Stimulated activated naive B cell treated with anti-CD40 and anti-IgM and Interleukin-4, amounts not matched to agents 10 μg/mL and 1 μg/mL and 100 μg/mL, for 72 hours (primary cell): ENCODE measurements at places on chromosomes 5 and 9.

DNA sequence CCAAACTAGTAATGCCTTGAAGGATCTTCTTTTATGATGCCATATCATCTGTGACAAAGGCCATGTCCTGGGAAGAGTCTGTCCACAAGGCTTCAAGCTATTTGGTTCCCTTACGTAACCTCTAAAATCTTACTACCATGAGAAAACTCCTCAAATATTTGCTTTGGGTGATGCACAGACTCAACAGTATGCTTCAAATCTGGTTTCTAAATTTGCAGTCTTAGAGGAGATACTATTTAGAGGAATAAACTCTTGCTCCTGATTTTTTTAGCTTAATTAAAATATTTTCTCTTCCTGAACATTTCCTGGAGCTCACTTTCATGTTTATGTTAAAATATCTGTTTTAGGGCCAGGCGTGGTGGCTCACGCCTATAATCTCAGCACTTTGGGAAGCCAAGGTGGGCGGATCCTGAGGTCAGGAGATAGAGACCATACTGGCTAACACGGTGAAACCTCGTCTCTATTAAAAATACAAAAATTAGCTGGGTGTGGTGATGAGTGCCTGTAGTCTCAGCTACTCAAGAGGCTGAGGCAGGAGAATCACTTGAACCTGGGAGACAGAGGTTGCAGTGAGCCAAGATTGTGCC, 28.2 kb downstream of the TRPC7 start:
- no peak for DNase-seq

GRCh38 chr5:133244242-133244641, 192.4 kb downstream of the HSPA4 start:
- no peak for DNase-seq

DNA sequence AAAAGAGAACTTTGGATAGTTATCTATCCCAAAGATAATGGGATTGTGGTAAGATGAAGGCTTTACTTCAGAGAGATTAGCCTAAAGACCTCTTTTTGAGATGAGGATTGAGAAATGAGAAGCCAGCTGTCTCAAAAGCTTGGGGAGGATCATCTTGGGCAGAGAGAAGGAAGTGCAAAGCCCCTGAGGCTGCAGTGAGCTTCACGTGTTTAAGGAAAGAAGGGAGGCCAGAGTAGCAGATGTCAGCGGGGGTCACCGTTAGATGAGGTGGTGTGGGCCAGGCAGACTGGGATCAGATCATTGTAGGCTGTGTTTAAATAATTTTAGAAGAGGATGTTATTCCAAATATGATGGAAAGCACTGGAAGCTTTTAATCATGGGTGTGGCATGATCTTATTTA, 270.1 kb downstream of the ARHGEF28 start:
- no peak for DNase-seq

GRCh38 chr9:94881940-94882339, 155.4 kb downstream of the AOPEP start:
- DNase-seq = no peak
